ENCODE measurements at places on chromosomes 3 and 15.
A peak's percentile ranks its signal among the peaks of the same experiment; 100 is the strongest.

GRCh38 chr3:13896473-13897154 lies 16.7 kb upstream of the WNT7A start:
- peak; percentile 67 for DNase-seq

GRCh38 chr3:15636028-15636709 lies 34.6 kb downstream of the BTD start:
- peak; percentile 96 for DNase-seq

- DNase-seq = no peak
Measured at GRCh38 chr15:88982304-88982945, 69.2 kb upstream of the MFGE8 start.

DNA sequence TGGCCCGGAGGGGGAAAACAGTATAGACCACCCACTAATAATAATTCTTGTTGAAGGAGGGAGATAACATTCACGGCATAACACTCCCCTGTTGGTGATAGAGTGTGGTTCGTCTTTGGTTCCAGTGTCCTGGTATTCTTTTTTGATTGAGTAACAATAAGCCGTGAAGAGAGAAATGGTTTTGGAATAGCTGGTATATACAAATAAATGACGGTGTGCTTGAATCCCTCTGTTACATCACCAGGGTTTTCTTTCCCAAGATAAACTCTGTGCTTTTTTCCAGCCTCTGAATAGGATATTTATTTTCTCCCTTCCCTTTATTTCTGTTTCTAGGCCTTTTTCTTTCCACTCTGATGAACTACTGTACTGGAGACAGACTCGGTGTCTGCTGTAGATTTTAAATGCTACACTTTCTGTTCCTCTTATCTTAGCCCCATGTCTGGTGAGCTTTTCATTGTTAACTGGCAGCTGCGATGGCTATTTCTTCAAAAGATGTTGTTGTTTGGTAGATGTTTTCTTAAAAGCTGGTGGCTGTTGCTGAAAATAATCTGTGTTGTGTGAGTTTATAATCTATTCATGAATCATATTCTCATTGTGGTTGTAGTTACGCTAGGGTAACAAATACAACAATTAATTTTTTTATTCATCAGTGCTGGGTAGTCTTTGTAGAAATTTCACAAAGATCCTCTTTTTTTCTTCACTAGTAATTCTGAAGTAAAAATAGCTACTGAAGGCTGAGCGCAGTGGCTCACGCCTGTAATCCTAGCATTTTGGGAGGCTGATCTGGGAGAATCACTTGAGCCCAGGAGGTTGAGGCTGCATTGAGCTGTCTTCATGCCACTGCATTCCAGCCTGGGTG lies 15.5 kb upstream of the SCAANT1 start:
- no peak for DNase-seq

GRCh38 chr15:71465131-71465955 lies 345.0 kb upstream of the NR2E3 start:
- DNase-seq = no peak

DNA sequence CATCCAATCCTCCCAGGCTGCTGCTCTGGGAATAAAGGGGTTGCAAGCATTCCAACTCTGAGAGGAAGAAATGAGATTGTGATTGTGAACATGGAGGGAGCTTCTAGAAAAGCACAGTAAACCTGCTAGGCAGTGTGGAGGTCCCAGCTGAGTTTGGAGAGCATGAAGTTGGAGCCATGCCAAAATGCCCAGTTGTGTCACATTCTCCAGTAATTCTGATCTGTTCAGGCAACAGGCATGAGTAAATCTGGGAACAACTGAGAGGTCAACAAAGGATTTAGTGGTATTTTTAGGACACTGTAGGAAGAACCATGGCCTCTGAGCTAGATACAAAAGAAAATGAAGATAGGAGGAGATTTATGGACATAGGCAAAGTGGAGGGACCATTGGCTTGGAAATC lies 74.7 kb downstream of the CYP19A1 start:
- no peak for DNase-seq

DNA sequence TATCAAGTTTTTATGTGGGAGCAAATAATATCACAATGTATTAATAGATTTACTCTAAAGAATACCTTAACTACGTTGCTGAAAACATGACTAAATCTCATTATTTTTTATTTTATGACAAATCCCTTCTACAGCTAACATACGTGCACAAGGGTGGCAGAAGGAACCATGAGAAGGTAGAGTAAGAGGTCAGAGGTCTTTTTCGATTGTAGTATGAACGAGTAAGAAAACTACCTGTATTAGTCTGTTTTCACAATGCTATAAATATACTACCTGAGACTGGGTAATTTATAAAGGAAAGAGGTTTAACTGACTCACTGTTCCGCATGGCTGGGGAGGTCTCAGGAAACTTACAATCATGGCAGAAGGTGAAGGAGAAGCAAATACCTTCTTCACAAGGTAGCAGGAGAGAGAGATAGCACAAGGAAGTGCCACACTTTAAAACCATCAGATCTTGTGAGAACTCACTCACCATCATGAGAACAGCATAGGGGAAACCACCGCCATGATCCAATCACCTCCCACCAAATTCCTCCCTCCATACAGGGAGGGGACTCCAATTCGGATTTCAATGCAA lies 95.3 kb downstream of the SUCLG2 start:
- DNase-seq = no peak

DNA sequence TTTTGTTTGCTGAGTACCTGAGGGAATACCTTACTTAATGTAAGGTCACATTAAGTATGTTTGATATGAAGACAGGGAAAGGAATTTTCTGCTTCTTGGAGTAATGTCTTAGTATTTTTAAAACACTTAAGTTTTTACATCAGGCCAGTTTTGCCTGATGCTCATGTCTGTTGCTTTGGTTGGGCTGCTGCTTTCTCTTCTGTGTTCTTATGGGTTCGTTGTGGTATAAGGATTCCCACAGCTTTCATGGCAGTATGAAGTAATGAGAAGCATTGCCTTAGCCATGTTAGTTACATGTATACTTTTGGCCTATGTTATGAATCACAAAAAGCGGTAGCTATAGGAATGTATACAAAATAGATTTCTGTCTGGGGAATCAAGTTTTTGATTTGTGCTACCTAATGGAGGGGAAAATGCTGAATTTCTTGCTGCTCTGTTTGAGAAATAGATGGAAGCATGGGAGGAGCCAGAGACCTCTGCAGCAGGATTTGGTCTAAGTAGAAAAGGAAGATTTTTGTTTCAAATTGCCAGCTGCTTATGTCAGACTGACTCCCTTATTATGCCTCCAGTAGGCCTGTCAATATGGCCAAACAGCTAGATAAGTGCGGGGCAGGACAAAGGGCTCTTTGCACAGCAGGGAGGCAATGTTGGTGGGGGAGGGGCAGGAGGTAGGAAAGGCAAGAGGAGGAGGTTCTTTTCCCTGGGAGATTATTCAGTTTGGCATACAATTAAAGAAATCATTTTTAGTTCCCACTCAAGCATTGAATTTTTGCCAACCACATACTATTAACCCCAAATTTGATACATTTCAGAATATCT lies 5.2 kb downstream of the SETD5 start:
- DNase-seq = no peak

- DNase-seq = no peak
Measured at GRCh38 chr15:31079519-31079918, 22.0 kb downstream of the TRPM1 start.

- peak; percentile 4 for DNase-seq
Measured at GRCh38 chr3:153289334-153289808, 127.3 kb downstream of the RAP2B start.

DNA sequence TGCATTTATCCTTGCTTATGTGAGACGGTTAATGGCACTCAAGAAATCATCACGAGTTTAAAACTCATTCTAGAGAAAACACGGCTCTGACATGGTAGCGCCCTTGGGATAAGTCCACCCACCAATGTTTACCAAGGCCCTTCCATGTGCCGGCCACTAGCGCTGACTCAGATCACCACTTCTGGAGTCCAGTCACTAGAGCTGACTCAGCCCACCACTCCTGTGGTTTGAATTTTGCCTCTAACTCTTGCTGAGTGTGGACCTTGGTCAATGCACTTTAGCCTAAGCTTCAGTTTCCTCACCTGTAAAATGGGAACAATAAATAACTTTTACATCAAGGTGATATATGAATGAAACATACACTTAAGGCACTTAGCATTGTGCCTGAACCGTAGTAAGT lies 358.4 kb upstream of the PROK2 start:
- DNase-seq = peak; percentile 9

- DNase-seq = no peak
Measured at GRCh38 chr3:112319516-112320276, 13.3 kb upstream of the CD200 start.

- no peak for DNase-seq
Measured at GRCh38 chr3:194079702-194080172, 56.2 kb upstream of the HES1 start.

DNA sequence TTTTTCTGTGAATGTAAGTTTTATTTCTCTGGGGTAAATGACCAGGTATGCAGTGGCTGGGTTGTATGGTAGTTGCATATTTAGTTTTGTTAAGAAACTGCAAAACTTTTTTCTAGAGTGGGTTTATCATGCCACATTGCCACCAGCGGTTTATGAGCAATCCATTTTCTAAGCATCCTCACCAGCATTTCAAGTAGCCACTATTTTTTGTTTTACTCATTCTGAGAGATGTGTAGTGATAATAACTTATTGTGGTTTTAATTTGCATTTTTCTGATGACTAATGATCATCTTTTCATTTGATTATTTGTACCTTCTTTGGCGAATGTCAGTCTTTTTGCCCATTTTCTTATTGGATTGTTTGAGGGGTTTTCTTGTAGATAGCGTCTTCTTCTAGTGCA lies 56.2 kb downstream of the SPRED1 start:
- DNase-seq = no peak

DNA sequence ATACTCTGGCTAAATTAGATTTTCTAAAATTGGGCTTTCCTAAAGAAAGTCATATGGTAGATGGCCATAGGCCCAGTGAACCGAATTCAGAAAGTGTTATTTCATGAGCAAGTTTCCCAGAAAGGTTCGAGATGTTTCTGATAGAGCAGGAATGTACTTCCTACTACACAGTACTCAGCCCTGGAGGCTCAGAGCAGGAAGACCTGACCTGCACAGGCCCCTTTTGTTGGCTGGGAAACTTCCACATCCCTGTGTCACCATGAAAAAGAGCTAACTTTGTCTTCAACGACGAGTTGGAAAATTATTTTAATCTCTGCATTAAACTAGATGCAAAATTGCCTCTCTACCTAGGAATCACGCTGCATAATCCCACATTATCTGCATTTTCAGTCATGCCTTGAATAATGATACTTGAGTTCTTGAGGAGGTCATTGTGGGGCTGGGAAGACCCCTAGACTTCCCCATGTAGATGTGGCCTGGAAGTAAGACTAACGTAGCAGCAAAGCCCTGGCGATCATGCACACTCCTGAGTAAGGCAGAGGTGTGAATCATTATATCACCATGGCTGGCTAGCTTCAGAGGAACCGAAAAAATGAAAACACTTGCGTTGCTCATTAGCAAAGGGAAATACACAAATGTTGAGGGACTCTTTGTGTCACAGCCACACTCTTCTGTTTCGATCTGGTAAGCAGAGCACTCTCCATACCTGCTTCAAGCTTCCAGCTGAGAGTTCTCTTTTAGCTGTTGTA lies 47.1 kb downstream of the CMTM7 start:
- DNase-seq = no peak

DNA sequence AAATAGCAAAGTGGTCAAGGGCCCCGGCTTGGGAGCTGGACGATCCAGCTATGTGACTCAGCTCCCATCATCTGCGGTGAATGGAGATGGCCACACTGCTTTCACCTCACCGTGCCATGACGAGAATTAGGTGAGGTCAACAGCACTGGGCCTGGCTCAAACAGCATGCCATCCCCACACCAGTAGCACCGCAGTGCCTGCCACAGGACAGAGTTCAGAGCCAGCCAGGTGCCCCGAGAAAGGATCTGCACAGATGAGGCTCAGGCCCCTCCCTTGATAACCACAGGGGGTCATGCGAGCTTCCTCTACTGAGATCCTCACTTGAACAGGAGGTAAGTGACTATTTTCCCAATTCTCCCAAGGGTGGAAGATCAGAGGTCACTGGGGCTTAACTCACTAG lies 29.4 kb downstream of the ZXDC start:
- no peak for DNase-seq

DNA sequence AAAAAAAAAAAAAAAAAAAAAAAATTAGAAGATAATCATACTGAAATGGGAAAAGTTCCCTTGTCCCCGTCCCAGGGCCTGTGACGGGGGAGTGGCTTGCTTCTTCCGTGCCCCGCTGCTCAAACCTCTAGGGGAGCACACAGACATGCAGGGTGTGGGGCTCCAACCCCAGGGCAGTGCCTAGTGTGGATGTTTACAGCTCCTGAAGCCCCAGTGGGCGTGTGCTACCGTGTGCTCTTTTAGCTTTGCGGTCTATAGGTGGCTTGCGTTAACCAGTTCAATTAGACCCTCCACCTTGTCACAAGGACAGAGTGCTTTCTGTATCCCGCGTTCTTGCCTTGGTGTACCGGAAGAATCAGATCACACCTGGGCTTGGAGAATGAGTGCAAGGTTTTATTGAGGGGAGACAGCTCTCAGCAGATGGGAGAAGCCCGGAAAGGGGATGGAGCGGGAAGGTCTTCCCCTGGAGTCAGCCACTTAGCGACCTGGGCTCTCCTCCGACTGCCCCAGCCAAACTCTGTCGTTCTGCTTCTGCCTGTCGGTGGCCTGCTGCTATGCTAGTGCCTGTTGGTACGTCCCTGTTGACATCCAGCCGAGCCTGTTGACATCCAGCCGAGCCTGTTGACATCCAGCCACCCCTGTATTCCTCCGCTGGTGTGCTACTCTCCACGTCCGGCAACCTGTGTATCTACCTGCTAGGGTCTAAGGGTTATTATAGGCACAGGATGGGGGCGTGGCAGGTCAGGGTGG lies 569.8 kb downstream of the VGLL3 start:
- no peak for DNase-seq

- no peak for DNase-seq
Measured at GRCh38 chr3:170062769-170063168, 25.0 kb downstream of the GPR160 start.

GRCh38 chr3:53805463-53806159 lies 40.6 kb downstream of the CHDH start:
- no peak for DNase-seq

- no peak for DNase-seq
Measured at GRCh38 chr3:45992821-45993221, 2.8 kb downstream of the FYCO1 start.
